ENCODE measurements at places on chromosomes 12 and 14. TPM values are rescaled to one million over a fixed set of nuclear protein-coding genes. Genes with fewer than 3 reads are reported as not detected.

DNA sequence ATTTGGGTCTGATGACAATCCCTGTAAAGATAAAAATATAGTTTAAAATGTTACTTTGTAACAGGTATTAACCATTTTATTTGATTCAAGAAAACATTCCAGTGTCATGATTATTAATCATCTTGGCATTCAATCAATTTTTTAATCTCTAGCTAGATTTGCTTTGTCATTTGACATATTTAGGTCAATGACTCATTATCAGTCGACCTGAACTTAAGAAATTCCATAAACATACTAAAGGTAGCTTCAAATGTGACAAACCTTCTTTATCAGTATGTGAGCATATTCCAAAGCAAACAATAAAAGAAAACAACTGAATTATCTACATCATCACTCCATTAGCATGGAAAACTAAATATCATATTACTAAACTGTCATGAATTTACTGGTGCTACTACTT, 50.8 kb upstream of the CDKL1 start:
- no peak for DNase-seq

DNA sequence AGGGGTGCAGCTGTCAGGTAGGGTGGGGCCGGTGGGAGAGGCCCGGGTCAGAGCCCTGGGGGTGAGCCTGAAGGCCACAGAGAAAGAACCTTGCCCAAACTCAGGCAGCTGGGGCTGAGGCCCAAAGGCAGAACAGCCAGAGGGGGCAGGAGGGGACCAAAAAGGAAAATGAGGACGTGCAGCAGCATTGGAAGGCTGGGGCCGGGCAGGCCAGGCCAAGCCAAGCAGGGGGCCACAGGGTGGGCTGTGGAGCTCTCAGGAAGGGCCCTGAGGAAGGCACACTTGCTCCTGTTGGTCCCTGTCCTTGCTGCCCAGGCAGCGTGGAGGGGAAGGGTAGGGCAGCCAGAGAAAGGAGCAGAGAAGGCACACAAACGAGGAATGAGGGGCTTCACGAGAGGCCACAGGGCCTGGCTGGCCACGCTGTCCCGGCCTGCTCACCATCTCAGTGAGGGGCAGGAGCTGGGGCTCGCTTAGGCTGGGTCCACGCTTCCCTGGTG, 10.5 kb downstream of the MMP14 start:
- DNase-seq: no peak

DNA sequence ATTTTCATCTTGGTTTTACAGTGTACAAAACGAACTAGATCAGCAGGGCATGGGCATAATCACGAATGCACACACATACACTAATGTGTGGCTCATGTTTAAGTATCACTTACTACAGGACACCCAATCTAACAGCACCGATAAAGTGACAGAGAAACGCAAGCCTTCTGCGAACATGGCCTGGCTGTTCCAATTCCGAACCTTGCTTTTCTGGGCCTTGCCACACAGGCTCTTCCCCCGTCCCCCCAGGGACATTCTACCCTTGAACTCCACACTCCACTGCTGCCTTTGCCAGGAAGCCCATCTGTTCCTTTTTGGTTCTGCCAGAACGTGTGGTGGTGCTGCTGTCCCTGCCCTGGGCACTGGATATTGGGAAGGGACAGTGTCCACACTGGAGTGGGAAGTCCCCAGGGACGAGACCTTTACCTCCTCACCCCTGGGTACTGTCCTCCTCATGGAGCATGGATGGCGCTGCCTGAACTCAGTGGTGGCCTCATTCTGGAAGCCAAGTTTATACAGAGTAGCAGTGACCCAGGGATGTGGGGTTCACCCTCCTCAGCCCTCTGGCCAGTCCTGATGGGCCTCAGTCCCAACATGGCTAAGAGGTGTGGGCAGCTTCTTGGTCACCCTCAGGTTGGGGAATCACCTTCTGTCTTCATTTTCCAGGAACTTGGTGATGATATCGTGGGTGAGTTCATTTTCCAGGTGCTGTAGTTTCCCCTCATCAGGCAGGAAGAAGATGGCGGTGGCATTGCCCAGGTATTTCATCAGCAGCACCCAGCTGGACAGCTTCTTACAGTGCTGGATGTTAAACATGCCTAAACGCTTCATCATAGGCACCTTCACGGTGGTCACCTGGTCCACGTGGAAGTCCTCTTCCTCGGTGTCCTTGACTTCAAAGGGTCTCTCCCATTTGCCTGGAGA, 7.9 kb downstream of the SERPINA1 start:
- DNase-seq: no peak

GRCh38 chr14:48792376-48793024, 793.7 kb downstream of the RPS29 start:
- DNase-seq: no peak

DNA sequence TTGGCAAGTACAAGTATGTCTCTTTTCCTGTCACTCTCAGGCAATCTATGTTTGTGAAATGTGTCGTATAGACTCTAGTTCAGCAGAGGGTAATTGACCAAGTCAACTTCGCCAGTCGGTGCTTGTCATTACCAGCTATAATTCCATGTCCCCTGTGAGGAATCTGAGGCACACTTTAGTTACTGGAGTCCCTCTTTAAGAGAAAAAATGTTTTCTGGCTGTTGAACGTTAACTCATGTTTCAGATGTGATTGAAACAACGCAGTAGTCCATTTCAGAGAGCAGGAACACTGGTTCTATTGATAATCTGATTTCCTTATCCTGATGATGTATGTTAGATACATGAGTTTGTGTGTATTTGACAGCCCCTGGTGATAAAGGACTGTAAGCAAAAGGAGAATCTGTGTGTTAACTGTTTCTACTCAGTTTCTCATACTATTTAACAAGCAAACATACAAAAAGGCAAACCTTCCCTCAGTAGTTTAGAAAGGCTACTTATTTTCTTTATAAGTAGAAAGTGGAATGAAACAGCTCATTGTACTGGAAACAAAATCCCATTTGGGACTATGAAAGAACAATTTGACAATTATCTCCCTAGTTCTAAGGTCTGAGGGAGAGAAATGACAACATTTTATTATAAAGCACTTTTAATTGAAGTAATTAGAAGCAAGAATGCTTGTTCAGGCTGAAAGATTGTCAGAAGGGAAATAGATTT, 161.1 kb upstream of the TRHDE start:
- DNase-seq: no peak

GRCh38 chr12:21828136-21828775, 53.8 kb upstream of the KCNJ8 start:
- DNase-seq: no peak

- DNase-seq: no peak
These were observed 192.6 kb downstream of the SLC6A15 start for GRCh38 chr12:84719997-84720396.

The KLRG1 gene
- total RNA-seq: 1.6 TPM

- no peak for DNase-seq
These were observed 266.5 kb downstream of the SEC23A start for GRCh38 chr14:38836539-38836938.

- DNase-seq: no peak
These were observed 18.3 kb upstream of the GXYLT1 start for GRCh38 chr12:42162965-42163364.

The PLXNC1 gene
- total RNA-seq: 15.5 TPM

- no peak for DNase-seq
These were observed 2.2 kb downstream of the ATP6V1D start for GRCh38 chr14:67357186-67357968.

GRCh38 chr12:50571786-50572185, 67.0 kb downstream of the DIP2B start:
- DNase-seq: peak; percentile 39

The PROX2 gene
- not detected for total RNA-seq

The DYRK2 gene
- 29.0 TPM for total RNA-seq

DNA sequence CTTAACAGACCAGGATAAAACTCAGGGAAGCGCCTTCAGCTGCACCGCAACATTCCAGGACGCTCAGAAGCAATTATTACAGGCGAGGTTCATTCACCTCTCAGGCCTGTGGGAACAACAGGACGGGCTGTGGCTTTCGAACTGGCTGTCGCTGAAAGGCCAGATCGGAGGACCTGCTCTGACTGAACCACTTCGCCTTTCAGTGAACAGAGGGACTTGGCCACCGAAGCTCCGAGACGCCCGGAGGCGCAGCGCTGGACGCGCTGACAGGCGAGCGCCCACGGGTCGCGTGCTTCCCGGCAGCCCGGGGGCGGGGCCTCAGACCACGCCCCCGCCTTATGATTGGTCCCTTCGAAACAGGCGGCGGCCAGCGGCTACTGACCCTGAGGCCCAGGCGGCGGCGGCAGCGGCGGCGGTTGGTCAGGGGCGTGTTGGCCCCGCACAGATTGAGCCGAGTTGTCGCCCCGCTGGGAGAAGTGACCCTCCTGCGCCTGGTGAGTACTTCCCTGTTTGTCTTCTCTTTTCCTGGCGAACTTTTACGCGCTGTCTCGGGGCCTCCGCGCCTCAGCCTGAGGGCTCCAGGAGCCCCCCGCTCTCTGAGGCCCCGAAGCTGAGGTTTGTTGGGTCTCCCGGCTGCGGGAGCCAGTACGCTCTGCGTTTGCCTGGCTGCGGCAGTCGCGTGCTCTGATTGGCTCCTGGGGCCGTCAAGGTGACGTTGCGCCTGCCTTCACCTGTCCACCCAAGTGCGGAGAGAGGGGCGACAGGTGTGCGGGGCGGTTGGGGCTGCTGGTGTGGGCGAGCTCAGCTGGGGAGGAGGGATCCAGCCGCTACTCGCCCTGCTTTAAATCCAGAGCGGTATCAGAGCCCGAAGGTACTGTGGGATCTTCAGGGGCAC, at the start of gene GAS2L3:
TSS of gene GAS2L3 (plus strand) at position 393 of the 895 bp plus-strand sequence. CDS start 21,221 bp downstream, outside the sequence.
- peak; percentile 61 for DNase-seq

DNA sequence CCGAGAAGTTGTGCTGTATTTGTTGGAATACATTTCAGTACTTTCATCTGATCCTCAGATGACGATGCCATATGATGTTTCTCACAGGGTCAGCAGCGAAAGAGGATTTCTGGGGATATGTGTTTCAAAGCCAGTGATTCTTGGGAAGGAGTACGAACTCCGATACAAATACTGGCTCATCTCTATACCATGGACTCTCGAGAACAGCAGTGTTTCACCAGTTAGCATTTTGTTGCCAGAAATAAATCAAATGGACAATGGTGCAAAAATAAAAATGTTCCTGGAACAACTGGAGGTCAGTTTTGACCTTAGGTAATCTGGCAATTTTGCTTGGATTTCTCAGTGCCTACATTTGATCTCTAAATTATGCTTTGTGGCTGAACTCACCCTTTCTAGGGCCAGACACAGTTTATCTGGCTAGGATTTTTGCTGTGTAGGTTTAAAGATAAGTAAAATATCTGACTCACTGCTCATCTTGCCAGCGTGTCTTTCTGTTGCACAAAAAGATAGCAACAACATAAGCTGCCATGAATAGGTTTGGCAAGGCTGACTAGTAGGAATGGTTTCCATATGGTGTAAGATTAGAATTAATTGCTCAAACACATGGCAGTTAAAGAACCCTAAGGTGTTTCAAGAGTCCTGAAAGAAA, 11.0 kb upstream of the MGP start:
- DNase-seq: peak; percentile 94

DNA sequence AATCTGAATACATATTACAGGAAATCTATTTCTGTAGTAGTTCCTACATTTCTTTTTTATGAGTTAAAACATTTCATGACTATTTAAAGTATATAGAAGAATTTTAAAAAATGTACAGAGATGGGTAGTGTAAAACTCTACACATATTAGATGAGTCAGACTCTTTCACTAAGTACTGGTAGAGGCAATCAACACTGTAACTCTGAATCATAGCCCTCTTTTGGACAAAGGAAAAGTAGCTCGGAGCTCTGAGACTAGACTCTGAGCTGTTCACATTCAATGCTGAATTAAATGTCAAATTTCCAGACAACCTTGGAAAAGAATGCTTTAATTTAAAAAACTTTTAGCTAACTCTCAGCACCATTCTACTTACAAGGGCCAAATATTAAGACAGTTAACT, 3.4 kb downstream of the PTCSC3 start:
- no peak for DNase-seq

The CD4 gene
- 9.7 TPM for total RNA-seq

The STAC3 gene
- total RNA-seq: 20.2 TPM

DNA sequence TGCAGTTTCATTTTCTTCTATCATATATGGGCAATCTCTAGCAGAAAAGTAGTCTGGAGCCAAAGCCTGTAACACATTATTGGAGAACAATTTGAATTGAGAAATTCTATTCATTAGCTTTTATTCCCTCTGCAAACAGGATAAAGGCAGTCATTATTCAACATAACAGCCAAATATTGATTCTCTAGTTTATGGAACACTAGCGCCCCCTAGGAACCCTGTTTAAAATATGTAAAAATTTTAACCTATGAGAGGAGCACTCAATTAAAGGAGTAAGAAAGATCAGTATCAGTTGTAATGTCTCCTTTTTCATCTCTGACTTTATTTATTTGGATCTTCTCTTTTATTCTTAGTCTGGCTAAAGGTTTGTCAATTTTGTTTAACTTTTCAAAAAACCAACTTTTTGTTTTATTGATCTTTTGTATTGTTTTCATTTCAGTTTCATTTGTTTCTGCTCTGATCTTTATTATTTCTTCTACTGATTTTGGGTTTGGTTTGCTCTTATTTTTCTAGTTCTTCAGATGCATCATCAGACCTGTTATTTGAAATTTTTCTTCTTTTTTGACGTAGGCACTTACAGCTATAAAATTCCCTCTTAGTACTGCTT, 4.8 kb upstream of the LMNTD1 start:
- DNase-seq: peak; percentile 12

- no peak for DNase-seq
These were observed 78.0 kb downstream of the ATF7IP start for GRCh38 chr12:14443531-14443930.

The TAS2R10 gene
- total RNA-seq: 1.7 TPM

The PLEKHD1 gene
- total RNA-seq: 0.20 TPM

- no peak for DNase-seq
These were observed 1028.7 kb downstream of the AACS start for GRCh38 chr12:126093908-126094307.

The OR6S1 gene
- not detected for total RNA-seq

The C12orf50 gene
- not detected for total RNA-seq

GRCh38 chr12:24066865-24067264, 117.4 kb upstream of the SOX5 start:
- DNase-seq: no peak

- no peak for DNase-seq
These were observed 78.3 kb downstream of the CDK17 start for GRCh38 chr12:96321941-96322340.

- DNase-seq: no peak
These were observed 92.7 kb downstream of the MED13L start for GRCh38 chr12:116184763-116185162.

DNA sequence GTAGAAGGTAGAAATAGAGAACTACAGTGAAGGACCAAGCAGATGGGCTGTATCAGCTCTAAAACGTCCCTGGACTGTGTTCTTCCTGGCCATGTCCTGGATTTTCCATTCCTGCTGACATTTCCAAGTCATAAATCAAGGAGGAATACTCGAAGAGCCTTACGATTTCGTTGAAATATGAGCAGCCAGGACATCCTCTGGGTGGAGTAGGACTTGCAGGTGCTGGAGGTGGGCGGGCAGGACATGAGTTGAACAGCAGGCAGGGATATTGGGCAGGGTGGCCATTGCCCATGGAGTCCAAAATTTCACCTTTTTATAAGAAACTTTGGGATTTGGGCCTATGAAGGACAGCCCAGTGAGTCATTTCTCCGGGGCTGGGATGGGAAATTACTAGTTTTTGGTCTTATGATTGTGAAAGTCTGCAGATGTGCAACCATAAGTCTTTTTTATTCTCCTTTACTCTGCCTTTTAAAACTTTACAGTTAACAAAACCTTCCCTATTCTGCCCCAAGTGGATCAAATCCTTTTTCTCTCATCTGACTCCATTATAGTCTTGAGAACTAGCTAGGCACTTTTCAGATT, 88.8 kb downstream of the TMX1 start:
- DNase-seq: peak; percentile 31

- no peak for DNase-seq
These were observed 64.8 kb upstream of the PLEKHG3 start for GRCh38 chr14:64639340-64639821.
